ENCODE measurements at places on chromosomes 3 and 15.

GRCh38 chr3:63807961-63808565 is 11.0 kb upstream of the C3orf49 start:
- DNase-seq, result no peak

DNA sequence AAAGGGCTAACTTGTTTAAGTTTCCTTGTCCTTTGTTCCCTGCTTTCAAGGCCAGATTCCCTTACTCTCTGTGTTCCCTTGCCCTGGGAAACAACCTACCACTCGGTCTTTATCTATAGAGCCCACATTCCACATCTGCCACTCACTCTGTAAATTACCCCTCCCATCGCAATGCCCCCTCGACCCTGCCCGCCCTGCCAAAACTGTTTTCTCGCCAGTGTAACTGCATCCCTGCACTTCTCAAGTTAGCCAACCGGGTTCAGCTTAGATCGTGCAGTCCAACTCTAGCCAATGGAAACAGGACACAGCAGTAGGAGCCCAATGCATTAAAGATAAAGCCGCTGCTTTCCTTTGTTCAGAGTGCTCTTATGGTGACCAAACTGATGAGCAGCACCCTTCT is 263.6 kb downstream of the TBL1XR1 start:
- no peak for DNase-seq

GRCh38 chr3:43919029-43919428 is 228.3 kb downstream of the ABHD5 start:
- DNase-seq, result no peak

- peak; percentile 22 for DNase-seq
Observed at GRCh38 chr15:82999905-83000671, 11.4 kb downstream of the C15orf40 start.

GRCh38 chr3:152480282-152480953 is 211.7 kb downstream of the MBNL1 start:
- no peak for DNase-seq

- DNase-seq, result peak; percentile 19
Observed at GRCh38 chr3:121545049-121545573, 677 bp downstream of the POLQ start.

- DNase-seq, result peak; percentile 67
Observed at GRCh38 chr15:41494190-41494921, 682 bp downstream of the ITPKA start.

DNA sequence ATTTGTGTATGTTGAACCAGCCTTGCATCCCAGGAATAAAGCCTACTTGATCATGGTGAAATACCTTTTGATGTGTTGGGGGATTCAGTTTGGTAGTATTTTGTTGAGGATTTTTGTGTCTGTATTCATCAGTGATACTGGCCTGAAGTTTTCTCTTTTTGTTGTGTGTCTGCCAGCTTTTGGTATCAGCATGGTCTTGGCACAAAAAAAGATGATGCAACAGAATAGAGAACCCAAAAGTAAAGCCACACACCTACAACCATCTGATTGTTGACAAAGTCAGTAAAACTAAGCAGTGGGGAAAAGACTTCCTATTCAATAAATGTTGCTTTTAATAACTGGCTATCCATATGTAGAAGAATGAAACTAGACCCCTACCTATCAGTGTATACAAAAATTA is 77.6 kb downstream of the TCF12 start:
- DNase-seq, result no peak

DNA sequence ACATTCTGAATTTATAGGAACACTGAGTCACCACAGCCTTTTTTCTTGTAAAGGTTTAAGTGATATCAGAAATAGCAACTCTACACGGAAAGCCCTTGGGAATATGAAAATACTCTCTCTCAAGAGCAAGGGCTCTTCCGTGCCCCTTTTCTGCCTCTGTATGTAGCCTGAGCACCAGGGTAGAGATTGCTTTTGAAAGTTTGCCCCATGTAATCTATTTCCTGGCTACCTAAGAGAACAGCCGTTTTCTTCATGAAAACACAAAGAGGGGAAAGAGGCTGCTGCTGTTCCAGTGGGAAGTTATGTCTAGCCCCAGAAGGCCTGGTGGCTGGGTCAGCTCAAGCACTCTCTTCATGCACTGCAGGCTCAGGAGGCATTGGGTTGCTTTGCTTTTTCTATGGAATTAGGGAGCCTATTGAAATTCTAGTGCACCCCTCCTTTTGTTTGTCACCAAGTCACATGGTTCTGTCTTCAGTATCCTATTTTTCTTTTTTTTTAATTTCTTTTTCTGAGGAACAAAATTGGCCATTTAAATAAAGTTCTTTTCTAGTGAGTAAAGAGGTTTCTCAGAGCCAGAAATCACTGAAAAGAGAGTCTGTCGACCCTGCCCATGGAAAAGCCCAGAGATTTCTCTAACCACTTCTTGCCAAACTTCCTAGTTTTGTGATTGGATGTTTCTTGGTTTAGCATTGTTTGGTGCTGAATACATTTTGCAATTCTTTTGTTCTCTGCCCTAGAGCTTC is 39.5 kb downstream of the TIGIT start:
- DNase-seq, result no peak

GRCh38 chr3:135325726-135326235 is 530.7 kb downstream of the EPHB1 start:
- DNase-seq, result no peak

DNA sequence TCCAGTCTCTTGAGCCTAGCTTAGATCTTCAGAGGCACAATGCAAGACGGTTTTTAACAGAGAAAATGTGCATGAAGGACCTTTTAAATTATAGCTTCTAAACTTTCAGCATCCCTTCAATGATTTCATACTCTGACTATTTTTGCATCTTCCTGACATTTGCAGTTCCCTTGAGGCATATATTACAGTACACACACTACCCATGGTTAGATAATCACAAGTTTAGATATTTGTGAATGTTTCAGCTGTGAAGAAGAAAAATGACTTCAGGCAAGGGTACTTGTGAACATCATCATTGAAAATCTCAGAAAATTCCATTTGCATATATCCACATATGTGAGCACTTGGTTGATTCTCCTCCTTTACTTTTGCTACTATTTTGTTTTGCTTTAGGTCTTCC is 341.5 kb downstream of the ROBO2 start:
- no peak for DNase-seq

GRCh38 chr15:68786753-68787152 is 33.9 kb downstream of the ANP32A start:
- no peak for DNase-seq

GRCh38 chr3:133410191-133410892 is 10.5 kb downstream of the BFSP2 start:
- DNase-seq, result no peak

DNA sequence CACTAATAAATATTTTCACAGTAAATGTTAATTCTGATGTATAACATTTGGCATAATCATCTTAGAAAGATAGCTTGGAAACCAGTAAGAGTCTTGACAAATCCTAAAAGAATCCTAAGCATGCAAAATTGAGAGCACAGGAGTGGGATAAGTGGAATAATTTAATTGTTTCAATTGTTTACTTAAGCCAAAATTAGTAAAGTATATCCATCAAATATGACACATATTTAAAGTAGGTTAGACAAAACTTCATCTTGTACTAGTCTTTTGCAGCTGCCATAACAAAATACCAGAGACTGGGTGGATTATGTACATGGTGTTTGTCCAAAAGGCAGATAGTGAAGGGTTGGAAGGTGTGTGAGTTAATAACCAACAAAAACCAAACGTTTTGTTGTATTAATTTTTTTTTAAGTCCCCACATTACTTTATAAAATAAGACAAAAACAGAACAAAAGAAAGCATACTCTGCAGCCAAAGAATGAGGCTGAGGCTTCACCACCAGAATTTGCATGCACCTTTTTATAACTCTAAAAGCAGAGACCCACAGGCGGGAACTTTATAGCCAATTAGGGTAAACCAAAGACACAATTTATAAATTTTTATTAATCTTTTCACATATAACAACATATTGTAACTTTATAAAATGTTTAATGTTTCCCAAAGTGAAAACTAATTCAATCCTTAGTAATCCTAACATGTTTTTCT is 41.9 kb upstream of the CD200R1L start:
- no peak for DNase-seq

GRCh38 chr3:49803465-49804140 is 542 bp downstream of the INKA1 start:
- DNase-seq, result peak; percentile 58

GRCh38 chr15:89760303-89761008 is 9.4 kb upstream of the MESP1 start:
- peak; percentile 83 for DNase-seq

DNA sequence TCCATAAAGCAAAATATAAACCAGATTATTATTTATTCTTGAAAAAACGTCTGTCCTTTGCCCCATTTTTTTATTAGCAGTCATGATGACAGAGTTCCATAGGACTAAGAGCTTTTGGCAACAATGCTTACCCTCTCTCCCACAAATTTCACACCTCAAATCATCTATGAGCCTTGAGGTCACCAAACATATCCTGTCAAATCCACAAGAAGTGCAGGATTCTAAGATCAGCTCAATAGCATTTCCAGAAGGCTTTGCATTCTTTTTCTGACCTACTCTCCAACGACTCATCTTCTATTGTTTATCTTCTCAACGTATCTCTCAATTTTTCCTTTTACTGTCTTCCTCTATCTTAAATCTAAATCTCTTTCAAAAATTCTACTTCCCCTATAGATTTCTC is 619.1 kb upstream of the BCHE start:
- DNase-seq, result no peak

DNA sequence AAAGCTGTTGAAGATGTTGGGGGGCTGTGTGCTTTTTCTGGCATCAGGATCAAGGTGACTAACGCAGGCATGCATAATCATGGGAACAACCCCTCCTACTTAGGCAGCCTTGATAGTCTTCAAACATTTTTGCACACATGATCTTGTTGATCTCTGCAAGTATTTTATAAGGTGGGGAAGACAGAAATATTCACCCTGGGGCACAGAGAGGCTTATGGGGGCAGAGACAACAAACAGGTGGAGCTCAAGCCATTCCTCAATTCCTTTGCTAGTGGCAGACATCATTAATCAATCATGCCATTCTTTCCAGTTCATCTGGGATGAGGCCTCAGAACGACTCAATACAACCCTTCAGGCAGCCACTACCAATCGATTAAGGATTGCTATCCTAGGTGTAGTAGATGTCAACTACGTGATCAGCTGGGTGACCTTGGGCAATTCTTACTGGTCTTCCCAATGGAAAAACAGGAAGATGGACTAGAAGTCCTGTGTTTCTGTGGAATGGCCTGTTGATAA is 110.3 kb upstream of the SMAD3 start:
- no peak for DNase-seq

DNA sequence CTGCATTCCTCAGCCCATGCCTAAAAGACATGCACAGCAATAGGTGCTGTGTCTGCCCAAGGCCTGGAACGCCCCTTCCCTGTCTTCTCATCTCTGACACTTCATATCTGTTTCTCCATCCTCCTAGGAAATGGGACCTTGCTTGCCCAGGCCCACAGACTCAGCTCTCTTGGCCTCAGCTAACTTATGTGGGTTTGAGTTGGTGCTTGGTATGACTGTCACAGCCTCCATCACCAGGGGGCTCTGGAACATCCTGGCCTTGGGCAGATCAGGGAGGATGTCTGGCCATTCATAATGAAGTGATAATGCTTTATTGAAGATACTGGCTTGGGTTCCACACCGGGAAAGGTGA is 156.7 kb upstream of the SMAD3 start:
- no peak for DNase-seq

GRCh38 chr3:52193065-52193464 is 4.9 kb upstream of the ALAS1 start:
- no peak for DNase-seq

DNA sequence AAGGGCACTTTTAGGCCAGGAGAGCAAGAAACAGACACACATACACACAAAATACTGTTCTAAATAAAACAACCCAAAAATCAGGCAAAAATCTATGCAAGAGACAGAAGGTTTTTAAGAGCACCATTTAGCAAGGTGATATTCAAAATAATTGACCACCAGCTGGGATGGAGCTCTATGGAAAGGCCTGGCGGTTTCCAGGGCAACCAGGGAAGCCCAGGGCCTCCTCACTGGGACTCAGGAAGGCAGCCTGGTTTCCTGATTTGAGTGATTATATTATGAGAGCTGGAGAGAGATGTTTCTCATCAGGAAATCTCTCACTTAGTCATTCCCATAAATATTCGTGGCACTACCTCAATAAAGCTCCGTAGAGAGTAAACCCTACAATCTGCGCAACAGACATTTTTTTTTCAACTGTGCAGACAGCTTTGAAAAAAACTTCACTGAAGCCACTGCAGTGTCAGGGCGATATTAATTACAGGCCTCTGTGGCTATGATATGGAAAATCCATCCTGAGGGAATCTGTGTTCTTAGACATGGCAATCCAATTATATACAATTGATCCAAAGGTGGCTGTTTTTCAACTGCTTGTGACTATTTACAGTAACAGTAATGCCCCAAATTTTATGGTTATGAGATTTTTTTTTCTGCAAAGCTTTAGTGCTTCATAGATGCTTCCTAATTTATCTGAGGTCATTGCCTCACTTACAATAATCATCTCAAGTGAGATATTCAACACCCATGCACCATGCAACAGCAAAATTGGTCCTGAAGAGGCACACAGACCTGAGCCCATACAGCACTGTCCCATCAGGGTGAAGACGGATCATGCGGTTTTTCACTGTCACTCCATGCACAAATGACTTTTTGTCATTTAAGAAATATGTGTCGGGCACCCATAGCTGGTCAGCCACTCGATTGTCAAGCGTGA is 152.1 kb downstream of the GABRB3 start:
- no peak for DNase-seq

- DNase-seq, result no peak
Observed at GRCh38 chr15:71501344-71502076, 308.8 kb upstream of the NR2E3 start.

GRCh38 chr3:157030712-157031111 is 129.2 kb downstream of the CCNL1 start:
- no peak for DNase-seq

DNA sequence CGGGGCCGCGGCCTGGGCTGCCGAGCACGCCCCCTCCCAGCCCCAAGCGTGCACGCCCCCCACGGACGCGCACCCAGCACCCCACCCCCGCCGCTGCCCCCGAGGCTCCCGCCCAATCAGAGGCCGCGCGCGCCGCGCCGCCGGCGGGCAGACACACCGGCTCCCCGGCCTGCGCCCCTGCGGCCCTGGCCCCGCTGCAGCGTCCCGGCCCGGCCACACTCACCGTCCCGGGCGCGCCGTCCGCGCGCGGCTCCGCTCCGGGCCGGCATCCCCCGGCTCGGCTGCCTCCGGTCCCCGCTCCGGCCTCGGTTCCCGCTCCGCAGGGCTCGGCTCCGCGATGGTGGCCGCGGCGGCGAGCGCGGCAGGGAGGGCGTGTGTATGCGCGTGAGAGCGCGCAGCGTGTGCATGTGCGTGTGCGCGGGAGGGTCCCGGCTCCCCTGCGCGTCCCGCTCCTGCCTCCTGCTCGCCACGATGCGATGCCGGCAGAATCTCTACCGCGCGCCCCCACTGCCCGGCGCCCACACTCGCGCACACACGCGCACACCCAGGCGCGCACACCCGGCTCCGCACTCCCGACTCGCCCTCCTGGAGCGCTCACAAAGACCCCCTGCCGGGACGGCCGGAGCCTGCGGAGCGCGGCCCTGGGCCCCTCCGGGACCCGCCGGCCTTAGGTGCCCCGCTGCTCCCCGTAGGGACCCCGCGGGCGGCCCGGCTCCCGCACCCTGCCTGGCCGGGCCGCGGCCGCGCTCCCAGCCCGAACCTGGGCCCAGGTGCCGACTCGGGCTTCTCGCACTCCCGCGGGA is 186.5 kb upstream of the LINGO1 start:
- no peak for DNase-seq

- no peak for DNase-seq
Observed at GRCh38 chr3:167302678-167303077, 77.4 kb downstream of the ZBBX start.

- DNase-seq, result no peak
Observed at GRCh38 chr15:73969151-73969759, 22.8 kb downstream of the STOML1 start.
